ENCODE measurements at places on chromosomes 11 and 22. TPM values are rescaled to one million over a fixed set of nuclear protein-coding genes. Genes with fewer than 3 reads are reported as not detected.

The FDXACB1 gene
- total RNA-seq: 7.2 TPM

The SCGB1A1 gene
- total RNA-seq: not detected

The BTG4 gene
- not detected for total RNA-seq

The EMID1 gene
- 21.5 TPM for total RNA-seq

The NXPE2 gene
- 1.4 TPM for total RNA-seq

The DNAJB7 gene
- total RNA-seq: not detected

The APOL4 gene
- total RNA-seq: 14.3 TPM

The OR51E2 gene
- total RNA-seq: under 0.01 TPM

The IFITM10 gene
- total RNA-seq: 2.8 TPM

The CCS gene
- total RNA-seq: 20.8 TPM

The OR8H1 gene
- total RNA-seq: not detected

The PLAAT5 gene
- total RNA-seq: 5.5 TPM

The OR10D3 gene
- not detected for total RNA-seq

The OR5P2 gene
- total RNA-seq: 0.23 TPM

The OR56A1 gene
- 0.23 TPM for total RNA-seq

The RASD2 gene
- total RNA-seq: 6.0 TPM

The MISFA gene
- total RNA-seq: 1.2 TPM

The CD44 gene
- total RNA-seq: 16.4 TPM

The LDHAL6A gene
- total RNA-seq: 0.46 TPM

The APLNR gene
- 25.1 TPM for total RNA-seq

The KCNC1 gene
- total RNA-seq: 12.7 TPM

The MPPED2 gene
- 84.9 TPM for total RNA-seq

The CDC45 gene
- total RNA-seq: 1.8 TPM

The PPP6R2 gene
- total RNA-seq: 62.1 TPM

The SYCE3 gene
- total RNA-seq: not detected

The CBLIF gene
- not detected for total RNA-seq

The TBX10 gene
- total RNA-seq: not detected

The ARHGAP32 gene
- total RNA-seq: 79.6 TPM

The BRSK2 gene
- total RNA-seq: 43.1 TPM

The TMEM191B gene
- total RNA-seq: 7.2 TPM

The PAMR1 gene
- total RNA-seq: 7.2 TPM

The FAT3 gene
- 304 TPM for total RNA-seq

The PHLDB1 gene
- 73.8 TPM for total RNA-seq

The PRDM11 gene
- total RNA-seq: 10.1 TPM

The CRACR2B gene
- total RNA-seq: 2.8 TPM

The WNT7B gene
- 6.5 TPM for total RNA-seq

The CLTCL1 gene
- 15.9 TPM for total RNA-seq

The THY1 gene
- 60.9 TPM for total RNA-seq

The TMEM258 gene
- total RNA-seq: 89.0 TPM

The NPAS4 gene
- 1.6 TPM for total RNA-seq

The PEX26 gene
- total RNA-seq: 20.8 TPM

The TMEM184B gene
- 21.0 TPM for total RNA-seq

The CD6 gene
- 2.3 TPM for total RNA-seq

The OR51I1 gene
- not detected for total RNA-seq
